ENCODE measurements at places on chromosomes 7 and 10.

GRCh38 chr10:72889391-72889831, 4.1 kb upstream of the OIT3 start:
- DNase-seq, result no peak

DNA sequence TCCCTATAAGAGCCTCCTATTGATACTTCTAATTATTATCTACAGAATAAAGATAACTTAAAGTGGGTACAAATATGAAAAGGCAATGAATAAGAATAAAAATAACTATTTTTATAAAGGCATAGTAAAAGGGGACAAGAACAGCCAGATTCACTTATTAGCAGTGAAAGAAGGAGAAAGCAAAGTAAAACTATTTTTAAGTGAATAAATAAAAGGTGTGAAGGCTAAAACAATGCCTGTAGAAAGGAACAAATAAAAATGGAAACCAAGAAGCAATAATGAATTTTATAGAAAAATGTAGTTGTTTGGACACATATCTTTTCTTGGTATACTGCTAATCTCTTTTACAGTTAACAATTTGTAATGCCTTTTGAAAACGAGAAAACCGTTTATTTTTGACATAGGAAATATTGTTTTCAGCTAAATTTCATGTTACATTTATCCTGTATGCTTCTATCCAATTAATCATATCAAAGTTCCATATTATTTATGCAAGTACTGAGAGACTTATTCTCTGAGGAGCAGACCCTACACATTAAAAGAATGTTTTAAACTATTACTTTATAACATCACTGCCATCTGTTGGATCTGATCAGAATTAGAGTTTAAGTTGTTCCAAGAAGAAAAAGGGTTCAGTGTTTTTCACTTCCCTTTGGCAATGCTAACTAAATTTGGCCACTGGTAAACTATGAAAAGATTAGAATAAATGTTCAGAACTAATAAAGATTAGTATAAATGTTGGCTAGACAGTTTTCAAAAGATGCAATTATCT, 59.1 kb downstream of the ARMC3 start:
- DNase-seq, result no peak

GRCh38 chr7:111229916-111230315, 139.0 kb downstream of the LRRN3 start:
- DNase-seq, result no peak

DNA sequence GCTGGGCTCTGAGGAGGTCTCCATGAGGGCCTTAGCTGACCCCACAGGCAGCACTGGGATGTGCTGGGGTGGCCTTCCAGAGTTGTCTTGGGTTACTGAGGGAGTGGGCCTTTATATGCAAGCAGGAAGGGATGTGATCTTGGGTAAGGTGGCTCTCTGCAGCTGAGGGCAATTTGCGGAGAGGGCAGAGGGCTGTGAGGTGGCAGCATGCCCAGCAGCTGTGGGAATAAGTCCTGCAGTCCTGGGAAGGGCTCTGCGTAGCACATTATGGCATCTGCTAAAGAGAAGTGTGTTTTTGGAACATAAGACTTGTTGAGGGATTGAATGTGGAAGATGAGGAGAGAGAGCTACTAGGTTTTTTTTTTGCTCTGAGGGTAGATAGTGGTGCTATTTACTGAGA, 99.6 kb upstream of the KMT2E start:
- DNase-seq, result no peak

DNA sequence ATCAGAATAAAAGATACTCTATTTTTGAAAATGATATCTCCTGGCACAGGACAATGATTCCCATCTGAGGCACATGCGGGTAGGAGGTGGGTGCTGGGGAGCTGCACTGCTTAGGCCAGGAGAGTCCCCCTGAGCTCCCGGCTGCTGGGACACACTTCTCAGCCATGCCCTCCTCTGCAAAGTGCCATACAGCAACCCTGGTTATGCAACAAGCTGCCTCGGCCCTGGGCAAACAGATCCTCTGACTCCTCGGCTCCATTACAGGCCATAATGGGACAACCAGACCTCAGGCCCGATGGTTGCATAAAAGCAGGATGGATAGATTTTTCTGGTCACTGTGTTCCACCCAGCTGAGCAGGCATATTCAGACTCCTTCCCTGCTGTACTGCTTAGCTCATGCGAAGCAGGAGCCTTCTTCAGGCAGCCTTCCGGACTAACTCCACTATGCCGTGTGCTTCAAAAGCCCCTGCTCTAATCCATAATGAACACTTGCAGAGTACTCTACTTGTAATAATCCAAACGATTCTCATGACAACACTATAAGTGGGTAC, 6.5 kb upstream of the LEP start:
- no peak for DNase-seq

GRCh38 chr7:36600869-36601530, 123.3 kb downstream of the AOAH start:
- no peak for DNase-seq

DNA sequence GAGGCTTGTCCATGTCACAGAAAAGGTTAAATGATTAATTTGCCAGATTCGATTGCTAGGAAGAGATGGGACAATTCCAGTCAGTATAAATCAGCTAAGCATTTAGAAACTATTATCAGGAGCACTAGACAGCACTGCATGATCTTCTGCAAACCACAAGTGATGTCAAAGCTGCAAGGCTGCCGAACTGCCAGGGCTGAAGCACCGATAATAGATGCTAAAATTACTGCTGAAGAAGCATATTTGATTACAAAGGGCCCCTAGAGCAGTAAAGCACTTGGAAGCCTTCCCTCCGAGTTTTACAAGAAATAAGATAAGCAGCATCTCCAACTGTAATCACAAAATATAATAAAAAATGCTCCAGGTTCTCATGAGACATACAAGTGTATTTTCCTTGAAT, 40.6 kb downstream of the RNLS start:
- no peak for DNase-seq

GRCh38 chr7:16984375-16984774, 102.6 kb upstream of the AGR3 start:
- DNase-seq, result no peak

- no peak for DNase-seq
These were observed 26.7 kb downstream of the SHH start for GRCh38 chr7:155785536-155785935.

DNA sequence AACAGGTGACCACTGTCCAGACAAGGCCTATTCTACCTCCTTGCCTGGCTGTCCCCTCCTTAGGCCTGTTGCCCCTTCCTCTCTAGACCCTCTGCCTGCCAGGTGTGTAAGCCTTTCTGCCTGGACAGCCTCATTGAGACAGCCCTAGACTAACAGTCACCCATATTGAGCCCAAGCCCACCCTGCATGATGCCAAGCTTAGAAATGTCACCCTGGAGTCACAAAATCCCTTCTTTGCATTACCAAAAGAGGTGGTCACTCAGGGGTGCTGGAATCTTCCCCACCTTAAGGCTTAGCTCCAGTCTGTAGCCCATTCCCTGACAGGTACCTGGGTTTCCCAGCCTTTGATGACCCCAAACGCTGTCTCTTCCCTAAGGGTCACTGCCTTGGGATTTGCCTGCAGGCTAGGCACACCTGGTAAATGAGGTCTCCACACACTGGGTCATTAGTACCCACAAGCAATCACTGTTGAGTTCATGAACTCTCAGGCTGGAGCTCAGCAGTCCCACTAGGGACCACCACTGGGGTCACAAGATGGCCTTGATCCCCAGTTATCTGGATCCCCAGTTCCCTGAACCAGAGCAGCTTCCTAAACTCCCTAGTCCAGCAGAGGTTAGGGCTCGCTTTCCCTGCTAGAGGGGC, 54.9 kb upstream of the CAMK2B start:
- DNase-seq, result no peak

DNA sequence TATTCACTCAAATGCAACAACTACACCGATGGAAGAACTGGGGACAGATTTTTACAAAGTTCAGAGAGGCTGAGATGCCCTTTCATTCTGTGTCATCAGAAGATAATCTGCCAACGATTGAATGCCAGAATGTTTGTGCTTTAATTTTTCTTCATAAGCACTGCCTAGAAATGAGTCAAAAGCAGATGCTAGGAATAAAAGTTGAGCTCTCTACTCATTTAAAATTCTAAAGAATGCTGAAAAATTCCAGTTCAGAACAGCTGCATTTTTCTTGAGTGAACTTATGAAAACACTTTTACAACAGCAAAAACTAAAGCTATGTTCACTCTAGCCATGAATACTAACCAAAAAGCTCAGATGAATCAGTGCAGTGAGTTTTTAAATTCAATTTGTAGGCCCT, 22.3 kb upstream of the FAM133B start:
- no peak for DNase-seq
